ENCODE measurements at places on chromosomes 3 and 15.

DNA sequence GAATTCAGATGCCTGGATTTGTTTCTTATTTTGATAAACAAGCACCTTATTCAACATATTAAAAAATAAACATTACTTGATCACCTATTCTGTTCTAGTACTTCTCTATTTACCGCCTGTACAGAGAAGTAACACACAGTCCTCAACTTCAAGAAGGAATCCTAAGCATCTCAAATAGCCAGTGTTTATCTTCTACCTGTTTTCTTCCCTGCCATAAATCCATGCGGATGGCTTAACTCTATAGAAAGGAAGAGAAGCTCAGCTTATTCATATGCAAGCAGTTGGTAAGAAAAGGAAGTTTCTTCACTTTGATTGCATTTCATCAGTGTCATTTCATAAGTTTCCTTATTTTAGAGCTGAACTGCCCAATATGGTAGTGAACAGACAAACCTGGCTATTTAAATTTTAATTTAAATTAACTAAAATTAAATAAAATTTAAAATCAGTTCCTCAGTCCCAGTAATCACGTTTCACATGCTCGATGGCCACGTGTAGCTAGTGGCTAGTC lies 210.0 kb upstream of the PEX5L start:
- no peak for DNase-seq

- no peak for DNase-seq
Measured at GRCh38 chr3:111739311-111739911, 119.7 kb upstream of the PHLDB2 start.

GRCh38 chr3:172904711-172905373 lies 154.3 kb downstream of the ECT2 start:
- no peak for DNase-seq

- DNase-seq, result no peak
Measured at GRCh38 chr15:71659730-71660067, 150.7 kb upstream of the NR2E3 start.

DNA sequence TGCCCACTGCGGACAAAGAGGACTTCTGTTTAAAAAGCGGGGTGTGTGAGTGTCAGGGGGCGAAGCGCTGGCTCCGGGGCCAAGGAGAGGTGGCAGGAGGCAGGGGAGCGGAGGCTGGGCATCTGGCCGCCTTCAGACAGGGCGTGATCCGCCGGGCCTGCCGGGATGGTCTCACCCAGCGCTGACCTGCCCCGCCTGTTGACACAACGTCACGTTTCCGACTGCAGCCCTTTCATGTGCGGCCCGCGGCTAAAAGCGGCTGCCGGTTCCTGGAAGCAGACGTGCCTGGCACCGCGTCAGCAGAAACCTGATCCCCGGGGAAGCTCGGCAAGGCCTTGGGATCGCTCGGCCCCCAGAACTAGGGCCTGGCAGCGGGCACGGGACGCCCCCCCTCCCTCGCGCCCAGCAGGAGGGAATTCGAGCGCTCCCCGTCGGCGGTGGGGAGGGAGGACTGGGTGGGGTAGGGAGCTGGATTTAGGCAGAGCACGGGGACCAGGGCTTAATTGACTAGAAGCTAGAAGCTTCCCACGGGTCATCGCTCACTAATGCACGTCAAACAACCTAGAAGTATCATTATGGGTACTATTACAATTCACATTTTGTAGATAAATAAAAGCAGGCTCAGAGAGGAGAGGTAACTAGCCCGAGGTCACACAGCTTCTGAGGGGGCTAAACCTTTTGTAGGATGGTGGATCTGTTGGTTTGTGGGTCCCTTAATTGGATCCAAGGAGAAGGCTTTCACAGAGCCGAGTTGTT lies 7.7 kb downstream of the BHLHE40 start:
- DNase-seq, result no peak

DNA sequence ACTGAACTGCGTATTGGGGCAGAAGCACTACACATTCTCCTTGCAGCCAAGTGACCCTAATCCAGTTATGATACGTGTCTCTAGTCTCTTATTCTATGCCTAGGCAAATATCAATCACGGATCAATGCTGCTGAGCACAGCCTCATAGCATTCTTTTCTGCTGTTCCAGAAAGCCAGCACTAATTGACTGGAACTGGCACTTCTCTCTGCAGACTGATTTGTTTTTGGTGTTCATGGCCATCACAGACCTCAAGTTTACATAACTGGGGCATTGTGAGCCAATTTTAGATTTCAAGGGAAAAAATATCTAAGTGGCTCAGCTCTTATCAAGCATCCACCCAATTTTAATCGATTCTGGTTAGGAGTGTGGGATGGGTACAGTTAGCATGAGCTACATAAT lies 37.9 kb downstream of the GLDN start:
- DNase-seq, result no peak

DNA sequence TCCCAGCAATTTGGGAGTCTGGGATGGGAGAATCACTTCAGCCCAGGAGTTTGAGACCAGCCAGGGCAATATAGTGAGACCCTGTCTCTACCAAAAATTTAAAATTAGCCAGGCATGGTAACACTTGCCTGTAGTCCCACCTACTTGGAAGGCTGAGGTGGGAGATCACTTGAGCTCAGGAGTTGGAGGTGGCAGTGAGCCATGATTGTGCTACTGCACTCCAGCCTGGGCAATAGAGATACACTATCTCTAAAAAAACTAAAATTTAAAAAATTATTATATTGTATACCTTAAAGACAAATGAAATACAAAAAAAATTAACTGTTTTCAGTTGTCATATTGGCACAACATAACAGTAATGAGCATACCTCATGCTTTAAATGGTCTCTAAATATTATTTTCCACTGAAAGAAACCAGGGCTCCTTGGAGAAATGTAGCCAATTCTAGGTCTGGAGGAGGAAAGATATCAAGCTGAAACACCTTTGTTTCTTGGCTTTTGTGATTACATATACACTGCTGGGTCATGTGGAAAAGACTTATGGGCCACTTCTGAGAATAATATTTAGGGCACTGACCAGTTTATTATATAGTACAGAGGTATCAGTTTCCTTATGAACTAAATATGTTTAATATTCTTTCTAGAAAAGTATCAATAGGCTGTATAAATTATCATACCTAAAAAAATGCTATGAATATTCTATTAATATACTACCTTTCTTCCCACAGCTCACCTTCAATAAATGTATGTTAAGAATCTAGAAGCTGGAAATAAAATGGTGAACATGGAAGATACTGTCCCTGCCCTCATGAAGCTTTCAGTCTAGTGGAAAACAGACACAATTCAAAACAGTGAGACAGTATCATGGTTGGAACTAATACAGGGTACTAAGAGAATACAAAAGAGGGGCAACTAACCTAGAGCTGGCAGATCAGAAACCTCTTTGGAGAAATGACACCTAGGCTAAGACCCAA lies 119.5 kb downstream of the TMCC1 start:
- DNase-seq, result no peak

All from stimulated activated CD8-positive, alpha-beta memory T cell treated with anti-CD3 and anti-CD28 coated beads, Interleukin-15, amount 100 ng/mL, for 4 hours (primary cell).